Anterior cingulate cortex (tissue), 58 donors: ENCODE measurements at places on chromosomes 4 and X.

DNA sequence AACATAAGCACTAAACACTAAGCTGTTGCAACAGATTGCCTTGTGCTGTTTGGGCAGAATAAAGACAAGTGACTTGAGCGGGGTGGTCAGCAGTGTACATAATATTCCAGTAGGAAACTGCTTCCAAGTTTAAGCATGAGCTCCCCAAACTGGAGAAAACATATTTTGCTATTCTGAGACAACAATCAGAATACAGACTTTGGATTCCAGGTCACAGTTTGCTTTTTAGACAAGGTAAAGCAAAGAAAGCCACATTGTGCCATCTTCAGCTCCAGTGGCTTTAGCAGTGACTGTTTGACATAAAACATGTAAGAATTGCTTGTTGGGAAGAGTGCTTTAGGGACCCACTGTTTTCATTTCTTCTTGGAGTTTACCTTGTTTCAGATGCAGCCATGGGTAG is 136.0 kb downstream of the FNIP2 start:
- DNase-seq = no peak

GRCh38 chrX:34578237-34578636 is 78.8 kb downstream of the TMEM47 start:
- DNase-seq = no peak

DNA sequence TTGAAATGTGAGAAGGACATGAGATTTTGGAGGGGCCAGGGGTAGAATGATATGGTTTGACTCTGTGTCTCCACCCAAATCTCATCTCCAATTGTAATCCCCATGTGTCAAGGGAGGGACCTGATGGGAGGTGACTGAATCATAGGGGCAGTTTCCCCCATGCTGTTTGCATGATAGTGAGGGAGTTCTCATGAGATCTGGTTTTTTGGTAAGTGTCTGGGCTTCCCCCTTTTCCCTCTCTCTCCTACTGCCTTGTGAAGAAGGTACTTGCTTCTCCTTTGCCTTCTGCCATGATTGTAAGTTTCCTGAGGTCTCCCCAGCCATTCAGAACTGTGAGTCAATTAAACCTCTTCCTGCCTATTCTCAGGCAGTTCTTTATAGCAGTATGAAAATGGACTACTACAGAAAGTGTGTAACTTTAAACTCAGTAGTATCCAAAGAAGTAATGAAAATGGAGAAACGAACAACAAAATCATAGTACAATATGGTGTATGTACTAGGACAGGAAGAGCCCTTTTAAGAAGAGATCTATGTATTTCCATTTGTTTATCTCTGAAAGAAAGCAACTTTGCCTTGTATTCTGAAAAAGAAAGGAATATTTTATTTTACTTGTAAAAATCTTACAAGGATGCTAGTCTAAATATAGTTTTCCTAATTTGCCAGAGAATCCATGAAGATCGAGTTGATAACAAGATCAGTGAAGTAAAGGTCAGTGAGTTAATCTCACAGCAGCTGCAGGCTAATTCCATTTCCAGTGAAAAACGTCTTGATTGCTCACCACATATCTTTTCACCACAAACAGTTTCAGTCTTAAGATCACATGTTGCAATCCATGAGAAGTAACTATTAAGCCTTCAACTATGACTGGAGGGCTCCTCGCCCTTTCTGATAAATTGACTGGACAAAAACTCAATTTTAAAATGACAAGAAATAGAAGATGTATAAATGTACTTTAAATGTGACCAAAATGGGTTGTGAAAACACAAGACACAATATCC is 20.5 kb downstream of the PKD2 start:
- DNase-seq = no peak

- no peak for DNase-seq
Observed at GRCh38 chrX:14496674-14497073, 32.7 kb upstream of the GLRA2 start.

GRCh38 chrX:118802857-118803256 is 20.8 kb upstream of the ZCCHC12 start:
- DNase-seq = no peak

- no peak for DNase-seq
Observed at GRCh38 chr4:180757927-180758326, 1485.3 kb upstream of the TENM3 start.

GRCh38 chr4:124839786-124840390 is 127.4 kb upstream of the ANKRD50 start:
- no peak for DNase-seq

- DNase-seq = no peak
Observed at GRCh38 chr4:172105918-172106317, 292.7 kb downstream of the GALNTL6 start.

DNA sequence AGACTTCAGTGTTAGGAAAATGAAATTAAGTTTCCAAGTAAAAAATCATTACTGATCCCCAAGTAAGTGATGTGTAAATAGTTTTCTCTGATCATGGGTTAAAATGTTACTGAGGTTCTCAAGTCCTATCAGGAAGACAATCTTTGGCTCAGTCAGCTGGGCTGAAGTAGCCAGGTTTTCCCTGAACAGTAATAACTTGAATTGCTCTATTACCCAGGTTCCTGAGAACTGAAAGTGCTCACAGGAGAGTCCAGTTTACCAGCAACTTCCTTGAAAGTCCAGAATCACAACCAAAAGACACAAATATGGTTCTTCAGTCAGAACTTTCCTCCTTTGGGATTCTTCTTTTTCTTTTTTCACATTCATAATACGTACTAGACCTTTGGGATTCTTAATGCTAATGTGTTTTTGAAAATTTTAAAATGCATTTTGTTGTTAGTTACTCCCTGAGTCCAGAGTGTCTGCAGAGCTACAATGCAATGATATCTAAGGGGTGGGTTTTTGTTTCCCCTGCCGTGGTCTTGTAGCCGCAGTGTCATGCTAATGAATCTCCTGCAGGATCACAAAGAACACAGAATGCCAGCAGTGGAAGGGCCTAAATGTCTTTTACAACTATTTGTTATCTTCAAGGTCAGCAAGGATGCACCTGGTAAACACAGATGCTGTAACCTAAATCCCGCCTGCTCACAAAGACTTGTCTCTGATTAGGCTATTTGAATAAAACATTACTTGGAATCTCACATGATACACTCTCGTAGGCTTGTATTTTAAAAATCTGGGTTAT is 439.8 kb upstream of the NR3C2 start:
- no peak for DNase-seq

GRCh38 chr4:43047058-43047457 is 154.5 kb downstream of the GRXCR1 start:
- DNase-seq = no peak

DNA sequence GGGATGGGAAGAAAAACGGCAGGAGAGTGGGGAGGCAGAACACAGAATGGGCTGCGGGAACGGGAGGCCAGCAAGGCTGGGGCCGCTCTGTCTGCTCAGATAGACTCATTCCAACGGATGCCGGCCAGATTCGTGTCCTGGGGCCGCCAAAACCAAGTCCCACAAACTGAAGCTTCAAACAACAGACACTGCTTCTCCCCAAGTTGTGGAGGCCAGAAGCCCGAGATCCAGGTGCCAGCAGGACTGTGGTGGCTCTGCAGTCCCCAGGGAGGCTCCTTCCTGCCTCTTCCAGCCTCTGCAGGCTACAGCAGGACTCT is 100.6 kb downstream of the ADRA2C start:
- no peak for DNase-seq

DNA sequence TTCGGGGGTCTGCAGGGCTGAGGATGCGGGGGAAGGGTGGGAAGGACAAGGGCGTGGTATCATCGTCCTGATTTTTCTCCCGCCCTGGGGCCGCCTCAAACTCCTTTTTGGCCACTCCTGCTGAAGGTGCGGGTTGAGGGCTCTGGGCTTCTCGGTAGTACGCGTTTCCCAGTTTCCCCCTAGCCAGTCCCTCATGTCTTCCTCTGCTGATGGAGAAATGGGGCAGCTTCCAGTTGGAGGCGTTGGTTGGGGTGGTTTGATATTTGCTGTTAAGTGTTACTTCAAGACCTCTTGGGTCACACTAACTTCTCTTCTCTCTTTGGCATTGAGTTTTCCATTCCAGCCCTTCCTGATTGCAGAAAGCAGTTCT is 482 bp downstream of the GSTCD start:
- no peak for DNase-seq

- DNase-seq = no peak
Observed at GRCh38 chr4:90586799-90587198, 459.6 kb downstream of the CCSER1 start.

DNA sequence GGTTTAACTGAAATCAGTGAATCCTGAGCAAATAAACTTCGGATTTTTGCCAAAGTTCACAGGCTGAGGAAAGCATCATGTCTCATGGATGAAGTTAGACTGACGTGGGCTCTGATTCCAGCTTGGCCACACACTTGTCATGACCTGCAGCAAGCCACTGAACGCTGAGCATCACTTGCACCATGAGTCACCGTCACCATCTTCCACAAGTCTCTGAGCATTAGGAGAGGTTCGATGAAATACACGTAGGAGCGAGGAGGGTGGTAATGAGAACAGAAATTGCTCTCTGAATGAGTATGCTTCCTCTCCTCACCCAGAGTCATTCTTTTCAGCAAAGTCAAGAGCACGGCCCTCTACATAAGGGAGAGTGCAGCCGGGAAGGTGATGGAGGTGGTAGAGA is 3.8 kb upstream of the TRIML2 start:
- no peak for DNase-seq

DNA sequence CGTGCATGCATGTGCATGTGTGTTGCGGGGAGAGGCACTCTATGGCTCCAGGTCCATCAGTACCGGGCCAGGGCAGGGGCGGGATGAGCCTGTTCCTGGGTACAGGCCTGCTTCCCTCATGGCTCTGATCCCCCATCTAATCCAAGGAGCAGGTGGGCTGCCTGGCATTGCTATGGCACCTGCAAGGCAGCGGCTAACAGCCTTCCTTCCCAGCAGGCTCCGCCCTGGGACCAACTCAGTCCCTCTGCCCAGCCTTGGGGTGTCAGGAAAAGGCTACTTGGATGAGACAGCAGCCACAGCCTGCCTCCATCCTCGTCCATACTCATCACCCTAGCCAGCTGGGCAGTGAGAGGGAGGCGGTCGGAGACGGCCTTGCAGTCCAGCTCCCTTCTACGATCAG is 46.5 kb downstream of the PPP2R2C start:
- DNase-seq = no peak

DNA sequence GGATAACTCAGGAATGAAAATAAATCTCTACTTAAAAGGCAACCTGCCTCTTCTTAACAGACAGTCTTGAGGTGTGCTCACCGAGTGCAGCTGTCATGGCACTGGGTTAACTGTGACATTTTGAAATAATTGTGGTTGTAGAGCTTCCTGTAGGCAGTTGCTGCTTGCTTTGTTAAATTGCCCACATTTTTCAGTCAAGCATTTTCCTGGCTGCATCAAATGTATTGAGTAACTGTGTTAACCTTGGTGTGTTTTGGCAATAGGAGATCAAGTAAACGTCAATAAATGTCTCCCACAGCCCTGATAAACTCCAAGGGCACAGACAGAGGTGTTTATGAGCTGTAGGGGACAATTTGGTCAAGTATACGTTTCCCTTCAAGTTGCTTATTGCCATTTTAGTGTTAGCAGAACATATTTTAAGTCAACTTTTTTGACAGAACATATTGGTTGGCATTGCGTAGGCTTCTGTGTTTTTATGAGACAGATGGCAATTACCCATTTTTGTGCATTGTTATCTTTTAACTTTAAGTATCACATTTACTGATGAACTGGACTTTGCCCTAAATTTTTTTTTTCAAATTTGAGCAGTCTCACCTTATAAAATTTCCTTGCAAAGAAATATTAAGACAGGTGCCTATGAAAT is 527.4 kb downstream of the C4orf33 start:
- DNase-seq = no peak

DNA sequence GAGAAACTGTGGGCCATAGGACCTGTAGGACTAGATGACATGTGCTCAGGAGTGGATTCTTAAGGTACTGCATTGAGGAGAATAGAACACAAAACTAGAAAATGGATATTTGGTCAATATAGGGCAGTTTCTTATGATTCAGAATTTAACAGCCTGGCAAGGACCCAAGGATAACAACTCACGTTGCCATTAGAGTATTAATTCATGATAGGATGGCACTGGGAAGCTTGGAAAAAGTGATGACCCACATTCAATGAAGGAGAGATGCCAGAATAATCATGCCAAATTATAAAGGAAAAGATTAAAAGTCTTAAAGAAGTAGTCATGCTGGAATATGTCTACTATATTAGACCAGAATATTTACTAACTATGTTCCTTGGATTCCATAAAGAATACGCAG is 594.5 kb downstream of the ANKRD50 start:
- no peak for DNase-seq

DNA sequence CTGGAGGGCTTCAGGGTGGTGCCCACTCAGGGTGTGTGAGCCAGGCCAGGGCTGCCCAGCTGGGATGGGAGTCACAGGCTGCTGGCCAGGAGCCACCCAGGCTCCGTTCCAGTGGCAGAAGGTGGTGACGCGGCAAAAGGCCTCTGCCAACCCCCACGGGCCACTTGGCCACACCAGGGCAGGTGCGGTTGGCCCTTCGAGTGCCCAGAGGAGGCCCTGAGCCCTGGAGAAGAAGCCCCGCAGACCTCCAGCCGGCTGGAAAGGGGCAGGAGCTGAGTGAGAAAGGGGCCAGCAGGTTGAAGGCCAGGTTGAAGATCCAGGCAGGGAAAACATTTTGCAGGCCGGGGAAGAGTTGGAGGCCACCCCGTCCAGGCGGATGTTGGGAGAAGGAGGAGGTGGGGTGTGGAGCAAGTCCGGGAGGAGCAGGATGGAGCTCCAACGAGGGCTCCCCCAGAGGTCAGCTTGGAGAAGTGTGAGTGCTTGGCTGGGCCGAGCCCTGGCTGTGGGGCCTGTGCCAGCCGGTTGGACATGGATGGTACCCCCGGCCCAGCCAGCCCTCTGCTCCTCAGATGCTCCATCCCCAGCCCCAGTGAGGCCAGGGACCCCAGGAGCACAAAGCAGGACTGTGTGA is 2.8 kb upstream of the CPLX1 start:
- no peak for DNase-seq

DNA sequence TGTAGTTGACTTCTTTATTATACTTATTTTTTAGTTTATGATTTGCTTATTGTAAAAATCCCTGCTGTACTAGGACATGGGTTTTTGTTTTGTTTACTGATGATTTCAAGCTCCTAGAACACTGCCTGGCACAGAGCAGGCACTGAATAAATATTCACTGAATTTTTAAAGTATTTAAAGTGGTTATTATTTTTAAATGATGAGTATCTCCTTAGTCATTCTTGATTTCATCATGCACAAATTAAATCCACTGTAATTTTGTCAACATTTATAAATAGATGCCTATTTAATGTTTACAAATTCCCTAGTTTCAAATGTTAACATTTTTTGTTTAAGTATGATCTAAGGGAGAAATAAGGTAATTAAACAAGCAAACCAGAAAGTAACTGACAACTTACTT is 367.9 kb upstream of the SLIT2 start:
- no peak for DNase-seq

DNA sequence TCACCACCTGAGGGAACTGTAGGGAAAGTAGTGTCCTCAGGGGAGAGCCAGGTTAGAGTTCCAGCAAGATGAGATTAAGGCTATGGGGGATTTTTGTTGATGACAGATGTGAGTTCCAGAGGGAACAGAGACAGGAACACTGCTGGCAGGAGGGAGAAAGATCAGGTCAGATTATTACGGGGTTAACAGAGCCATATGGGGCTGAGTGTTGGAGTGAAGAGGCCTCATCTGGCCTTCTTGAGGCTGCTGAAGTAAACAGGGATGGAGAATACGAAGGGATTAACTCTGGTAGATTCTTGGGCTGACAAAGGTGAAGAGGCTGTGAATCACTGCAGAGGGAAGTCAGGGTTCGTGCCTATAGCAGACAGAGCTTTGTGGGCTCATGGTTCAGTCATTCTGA is 47.9 kb upstream of the POU4F2 start:
- DNase-seq = no peak
